BJ (cell line): ENCODE measurements at places on chromosomes 7 and 10.

DNA sequence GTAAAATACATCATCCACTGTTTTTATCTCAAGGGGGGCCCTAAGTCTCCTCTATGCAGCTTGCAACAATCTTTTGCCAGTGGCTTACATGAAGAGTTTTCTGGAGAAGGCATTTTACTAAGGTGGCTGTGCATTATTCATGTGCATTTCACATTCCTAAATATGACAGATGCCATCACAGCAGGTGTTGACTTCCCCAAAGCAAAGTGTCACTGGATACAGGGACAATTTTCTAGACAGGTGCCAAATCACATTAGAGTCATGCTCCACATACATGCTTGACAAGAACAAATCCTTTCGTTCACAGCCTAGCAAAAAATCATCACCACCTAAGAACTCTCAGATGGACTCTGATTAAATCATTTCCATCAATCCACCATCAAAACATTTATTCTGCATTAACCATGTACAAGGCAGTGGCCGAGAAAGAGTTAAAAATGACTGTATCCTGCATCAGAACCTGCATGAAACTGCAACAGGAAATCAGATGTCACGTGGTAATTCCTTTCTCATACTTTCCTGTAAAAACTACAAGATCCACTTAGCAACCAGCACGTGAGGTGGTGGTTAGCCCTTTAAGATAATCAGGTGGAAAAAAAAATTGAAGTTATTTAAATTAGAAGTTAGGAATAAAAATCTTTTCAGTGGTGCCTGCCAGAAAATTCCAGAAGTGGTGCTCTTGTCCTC is 88.2 kb upstream of the AFAP1L2 start:
- no peak for DNase-seq

- no peak for DNase-seq
These were observed 162.7 kb upstream of the PRSS1 start for GRCh38 chr7:142586611-142587010.

GRCh38 chr7:28812616-28813015 is 145.5 kb downstream of the TRIL start:
- DNase-seq, result no peak

DNA sequence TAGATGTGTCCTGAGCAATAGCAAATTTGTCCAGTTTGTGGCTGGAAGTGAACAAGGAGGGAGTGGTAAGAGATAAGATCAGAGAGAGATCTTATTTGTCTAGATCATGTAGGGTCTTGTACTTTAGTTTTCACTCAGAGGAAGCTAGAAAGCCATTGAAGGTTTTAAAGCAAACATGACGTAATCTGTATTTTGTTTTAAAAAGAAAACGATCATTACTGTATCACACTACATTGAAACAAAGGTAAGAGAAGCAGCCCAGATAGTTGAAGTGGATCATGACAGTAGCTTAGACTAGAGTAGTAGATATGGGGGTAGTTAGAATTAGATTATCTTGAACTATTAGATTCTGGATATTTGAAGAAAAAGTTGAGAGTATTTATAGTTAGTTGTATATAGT is 23.6 kb upstream of the ZNF804B start:
- DNase-seq, result no peak

DNA sequence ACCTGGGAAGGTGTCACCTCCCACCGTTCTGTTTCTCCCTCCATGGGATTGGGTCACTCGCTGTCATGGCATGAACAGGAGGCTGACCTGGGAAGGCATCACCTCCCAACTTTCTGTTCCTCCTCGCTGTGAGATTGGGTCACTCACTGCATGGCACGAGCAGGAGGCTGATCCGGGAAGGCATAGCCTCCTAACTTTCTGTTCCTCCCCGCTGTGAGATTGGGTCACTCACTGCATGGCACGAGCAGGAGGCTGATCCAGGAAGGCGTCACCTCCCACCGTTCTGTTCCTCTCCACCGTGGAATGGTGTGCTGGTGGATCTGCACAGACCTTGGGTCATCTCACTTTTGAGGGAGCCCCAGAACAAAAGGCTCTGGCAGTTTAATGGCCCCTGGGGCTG is 239.2 kb upstream of the PRKCQ start:
- DNase-seq, result no peak

- no peak for DNase-seq
These were observed 216.0 kb downstream of the RPS24 start for GRCh38 chr10:78249690-78250089.

DNA sequence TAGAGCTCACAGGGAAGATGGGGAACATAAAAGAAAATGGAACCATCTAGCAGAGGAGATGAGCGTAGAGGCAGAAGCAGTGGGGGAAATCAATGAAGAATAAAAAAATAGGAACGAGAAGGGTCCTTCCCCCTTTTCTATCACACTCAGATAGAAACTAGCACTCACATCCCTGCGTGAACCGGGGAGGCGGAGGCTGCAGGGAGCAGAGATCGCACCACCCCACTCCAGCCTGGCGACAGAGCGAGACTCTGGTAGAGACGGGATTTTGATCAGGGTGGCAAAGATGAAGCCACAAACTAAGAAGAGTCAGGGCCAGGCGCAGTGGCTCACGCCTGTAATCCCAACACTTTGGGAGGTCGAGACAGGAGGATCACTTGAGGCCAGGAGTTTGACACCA is 64.7 kb upstream of the ECHDC3 start:
- no peak for DNase-seq
